Neural progenitor cell (in vitro differentiated cells): ENCODE measurements at places on chromosomes 7 and 10. TPM values are rescaled to one million over a fixed set of nuclear protein-coding genes. Genes with fewer than 3 reads are reported as not detected.

CRYGN gene
- total RNA-seq: 1.1 TPM in 1 of 2 replicates, not detected in the other

NCF1 gene
- total RNA-seq: not detected in 2 replicates

MSMB gene
- not detected in 2 replicates for total RNA-seq

OR2A1 gene
- not detected in 2 replicates for total RNA-seq

DNA sequence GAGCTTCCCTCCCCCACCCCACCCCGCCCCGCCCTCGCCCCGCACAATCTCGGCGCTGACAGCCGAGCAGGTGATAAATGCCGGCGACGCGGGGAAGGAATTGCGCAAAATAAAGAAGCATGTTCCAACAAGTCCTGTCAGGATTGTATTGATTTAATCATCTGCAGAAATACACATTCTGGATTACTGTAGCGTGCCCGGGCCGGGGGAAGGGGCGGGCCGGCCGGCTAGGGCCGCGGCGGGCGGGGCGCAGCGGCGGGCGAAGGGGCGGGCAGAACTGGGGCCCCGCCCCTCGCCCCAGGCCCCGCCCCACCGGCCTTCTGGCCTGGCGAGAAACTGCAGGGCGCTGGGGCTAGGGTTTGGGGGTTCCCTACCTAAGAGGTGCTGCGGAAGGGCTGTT, 88.9 kb upstream of the PAX2 start:
- peak; percentile 72 for DNase-seq

- no peak for DNase-seq
These were observed 110.1 kb downstream of the JMJD1C start for GRCh38 chr10:63355682-63356081.

DNA sequence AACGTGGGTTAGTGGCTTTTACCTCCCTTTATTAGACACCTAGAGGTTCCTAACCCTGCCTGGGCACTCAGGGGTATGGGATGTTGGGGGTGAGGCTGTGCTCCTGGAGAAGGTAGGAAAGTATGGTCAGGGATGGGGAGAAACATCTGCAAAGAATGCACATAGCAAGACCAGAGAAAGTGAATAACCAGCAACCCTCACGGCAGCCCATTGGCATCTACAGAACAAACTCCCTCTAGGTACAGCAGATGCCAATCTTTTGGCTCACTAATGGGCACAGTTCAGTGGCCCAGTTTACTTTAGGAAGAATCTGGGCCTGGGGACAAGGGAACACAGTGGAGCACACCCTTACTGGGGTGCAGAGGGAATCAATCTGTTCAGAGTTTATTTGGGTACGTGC, 143.9 kb downstream of the JAZF1 start:
- DNase-seq: no peak

FBXL13 gene
- total RNA-seq: 4.3 and 8.2 TPM in 2 replicates

GRCh38 chr10:68954904-68955303, 1.1 kb upstream of the DDX21 start:
- no peak for DNase-seq

OR6V1 gene
- not detected in 2 replicates for total RNA-seq

DNA sequence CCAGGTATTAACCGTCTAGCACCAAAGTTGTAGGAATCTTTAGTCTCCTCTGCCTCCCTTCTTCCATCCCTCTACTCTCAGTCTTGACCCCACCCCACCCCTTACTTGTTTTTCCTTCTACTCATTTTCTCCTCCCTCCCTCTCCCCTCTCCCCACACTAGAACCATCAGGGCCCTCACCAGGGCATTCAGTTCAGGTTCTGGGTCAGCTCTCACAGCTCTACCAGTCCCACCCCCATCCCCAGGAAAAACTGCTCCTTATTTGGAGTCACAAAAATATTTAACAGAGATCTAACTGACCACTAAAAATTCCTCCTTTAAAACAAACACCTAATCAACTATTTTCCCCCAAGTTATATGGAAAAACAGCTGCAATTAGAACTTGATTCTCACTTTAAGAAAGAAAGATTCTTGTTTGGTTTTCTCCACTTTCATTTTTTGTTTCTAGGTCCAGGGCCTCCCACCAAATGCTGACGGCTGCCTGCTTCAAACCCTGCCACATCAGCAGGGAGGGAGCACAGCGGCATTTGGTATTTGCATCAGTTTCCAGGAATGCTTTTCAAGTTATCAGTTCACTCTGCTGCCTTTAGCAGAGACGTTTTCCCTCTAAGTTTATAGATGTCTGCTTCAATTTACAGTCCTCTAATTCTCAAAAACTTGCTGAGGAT, 2.8 kb upstream of the COL1A2 start:
- DNase-seq: peak; percentile 49

DOCK1 gene
- total RNA-seq: 67.0 and 72.6 TPM in 2 replicates

DNA sequence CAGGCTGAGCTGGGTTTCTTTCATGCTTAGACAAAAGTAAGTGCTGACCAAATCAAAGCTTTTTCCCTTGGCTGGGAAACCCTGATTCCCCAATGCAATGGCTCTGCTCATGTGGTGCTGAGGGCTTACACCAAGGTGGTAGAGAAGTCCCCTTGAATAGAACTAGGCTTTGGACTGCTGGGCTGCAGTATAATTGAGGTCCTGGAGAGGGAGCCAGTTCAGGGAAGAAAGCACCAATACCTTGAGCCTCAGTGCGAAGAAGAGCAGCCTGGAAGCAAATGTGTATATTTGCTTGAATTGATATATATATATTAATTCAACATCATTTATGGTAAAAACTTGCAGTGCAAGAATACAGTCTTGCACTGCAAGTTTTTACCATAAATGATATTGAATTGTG, 391.1 kb downstream of the RPS24 start:
- DNase-seq: peak; percentile 23

VWDE gene
- 9.8 and 10.5 TPM in 2 replicates for total RNA-seq

DNA sequence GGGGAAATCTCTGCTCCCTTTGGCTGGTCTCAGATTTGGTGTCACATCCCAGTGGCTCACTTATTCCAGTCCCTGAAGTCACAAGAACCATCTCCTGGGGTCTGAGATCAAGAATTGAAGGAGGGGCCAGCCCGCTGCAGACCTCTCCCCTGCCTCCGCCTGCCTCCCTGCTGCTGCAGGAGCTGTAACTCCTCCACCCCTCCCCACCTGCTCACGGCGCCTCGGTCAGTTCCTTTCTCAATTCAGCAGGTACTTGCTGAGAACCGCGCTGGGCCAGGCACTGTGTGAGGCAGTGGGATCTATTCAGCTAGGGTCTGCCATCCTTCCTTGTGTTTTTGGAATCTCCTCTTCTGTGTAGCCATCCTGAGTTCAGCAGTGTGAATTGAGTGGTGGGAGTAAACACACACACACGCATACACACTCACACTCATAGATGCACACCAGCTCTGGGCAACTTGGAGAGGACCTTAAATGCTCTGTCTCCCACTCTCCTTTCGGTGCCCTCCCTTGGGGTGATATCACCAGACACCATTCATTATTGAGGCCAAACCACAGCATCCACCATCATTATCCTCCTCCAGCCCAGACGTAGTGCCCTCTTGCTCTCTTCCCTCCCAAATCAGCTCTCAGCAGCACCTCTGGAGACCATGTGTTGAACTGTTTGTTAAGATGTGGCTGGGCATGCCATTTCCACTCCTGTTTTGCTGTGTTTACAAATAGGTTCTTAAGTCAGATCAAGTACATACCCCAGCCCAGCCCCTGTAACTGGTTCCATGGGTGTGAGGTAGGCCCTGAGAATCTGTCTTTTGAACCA, 22.0 kb upstream of the ANKRD2 start:
- DNase-seq: peak; percentile 48

GRCh38 chr10:131964298-131964697, 17.4 kb downstream of the BNIP3 start:
- DNase-seq: no peak

SLC39A12 gene
- total RNA-seq: 0.22 TPM in 1 of 2 replicates, not detected in the other

SEC61G gene
- total RNA-seq: 516 and 966 TPM in 2 replicates

TIAL1 gene
- total RNA-seq: 130 and 166 TPM in 2 replicates

HMX2 gene
- total RNA-seq: 0.15 and 0.21 TPM in 2 replicates

PTPRN2 gene
- 3.0 and 4.9 TPM in 2 replicates for total RNA-seq

- no peak for DNase-seq
These were observed 69.0 kb upstream of the WNT16 start for GRCh38 chr7:121259826-121260225.

IL15RA gene
- not detected in 2 replicates for total RNA-seq

- DNase-seq: peak; percentile 80
These were observed at the start of gene MEST for GRCh38 chr7:130491841-130492522. Gene MEST, plus strand, starts transcription at chr7:130492085. Its CDS starts 229 bp downstream, at chr7:130492314.

DNA sequence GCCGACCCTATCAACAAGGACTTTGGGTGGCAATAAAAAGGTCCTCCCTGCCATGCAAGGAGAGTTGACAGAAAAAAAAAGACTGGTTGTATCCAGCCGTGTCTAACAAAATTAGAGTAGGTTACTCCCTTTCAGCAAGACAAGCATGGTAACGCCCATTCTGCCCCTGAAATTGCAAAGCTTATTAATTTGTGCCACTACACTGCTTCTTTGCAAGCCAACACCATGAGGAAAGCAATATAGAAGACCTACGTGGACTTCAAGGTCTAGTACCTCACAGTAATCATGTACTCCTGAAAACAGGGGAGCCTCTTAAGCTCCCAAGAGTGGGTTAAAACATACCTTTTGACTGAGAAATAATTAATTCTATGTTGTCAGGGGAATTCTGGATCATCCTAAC, 90.3 kb downstream of the FRMPD2 start:
- DNase-seq: no peak

PDE6C gene
- total RNA-seq: not detected in 2 replicates

NPSR1 gene
- not detected in 2 replicates for total RNA-seq

DNA sequence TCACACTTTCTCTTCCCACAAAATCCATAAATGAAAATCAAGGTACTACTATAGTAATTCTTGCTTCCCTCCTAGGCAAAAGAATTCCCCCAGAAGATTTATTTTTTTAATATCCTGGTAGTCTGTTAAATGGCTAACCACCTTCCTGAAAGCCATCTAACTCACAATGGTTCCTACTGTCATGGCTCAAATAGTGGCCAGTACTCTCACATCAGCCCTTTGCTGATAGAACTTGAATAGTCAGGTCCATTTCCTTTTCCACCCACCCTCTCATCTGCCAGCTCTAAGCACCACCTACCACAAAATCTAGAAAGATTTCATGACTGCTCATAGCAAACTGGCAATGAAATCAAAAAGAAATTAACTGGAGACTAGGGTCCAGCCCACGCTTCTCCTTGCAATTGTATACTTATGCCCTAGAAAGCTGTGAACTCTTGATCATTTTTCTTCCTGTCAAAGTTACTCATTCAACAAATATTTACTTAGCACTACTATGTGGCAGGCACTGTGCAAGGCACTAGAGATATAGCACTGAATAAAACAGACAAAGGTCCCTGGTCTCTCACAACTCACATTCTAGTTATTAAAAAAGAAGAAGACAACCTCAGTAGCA, 60.4 kb downstream of the ARMH3 start:
- no peak for DNase-seq

- DNase-seq: no peak
These were observed 2.8 kb downstream of the FAM20C start for GRCh38 chr7:195010-195829.

GRCh38 chr7:24609059-24609458, 35.8 kb downstream of the PALS2 start:
- no peak for DNase-seq

DNA sequence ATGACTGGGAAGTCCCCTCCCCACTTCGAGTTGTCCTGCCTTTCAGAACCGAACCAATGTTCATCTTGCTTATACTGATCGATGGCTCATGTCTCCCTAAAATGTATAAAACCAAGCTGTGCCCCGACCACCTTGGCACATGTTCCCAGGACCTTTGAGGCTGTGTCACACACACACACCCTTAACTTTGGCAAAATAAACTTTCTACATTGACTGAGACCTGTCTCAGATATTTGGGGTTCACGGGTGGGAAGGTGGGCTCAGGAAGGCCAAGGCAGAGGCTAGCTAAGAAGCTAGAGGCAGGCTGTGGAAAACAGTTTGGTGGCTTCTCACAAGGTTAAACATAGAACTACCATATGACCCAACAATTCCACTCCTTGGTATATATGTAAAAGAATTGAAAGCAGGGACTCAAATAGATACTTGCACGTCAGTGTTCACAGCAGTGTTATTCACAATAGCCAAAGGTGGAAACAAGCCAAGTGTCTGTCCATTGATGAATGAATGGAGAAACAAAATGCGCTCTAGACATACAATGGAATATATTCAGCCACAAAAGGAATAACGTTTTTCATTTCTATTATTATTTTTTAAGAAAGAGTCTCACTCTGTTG, 15.4 kb downstream of the PRF1 start:
- no peak for DNase-seq

GRCh38 chr10:79382491-79382941, 35.2 kb downstream of the PPIF start:
- no peak for DNase-seq

- DNase-seq: no peak
These were observed 35.1 kb downstream of the EGFR start for GRCh38 chr7:55053651-55054571.

- DNase-seq: no peak
These were observed 108.7 kb downstream of the DOCK1 start for GRCh38 chr10:127013691-127014473.

DNA sequence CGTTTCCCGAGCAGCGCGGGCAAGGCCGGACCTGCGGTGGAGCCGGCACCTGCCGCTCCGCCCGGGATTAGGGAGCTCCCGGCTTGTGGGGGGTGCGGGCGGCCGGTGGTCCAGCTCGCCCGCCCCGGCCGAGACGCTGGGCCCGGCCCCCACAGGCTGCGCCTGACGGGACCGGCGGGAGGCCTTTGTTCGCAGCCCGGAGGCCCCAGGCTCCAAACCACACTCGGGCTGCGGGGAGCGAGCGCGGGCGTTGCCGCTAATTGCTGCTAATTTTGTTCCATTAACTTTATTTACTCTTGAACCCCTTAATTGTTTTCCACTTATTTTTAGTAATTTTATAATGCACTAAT, 9.6 kb downstream of the UNCX start:
- DNase-seq: peak; percentile 88

GRCh38 chr10:90227217-90227656, 525.8 kb downstream of the KIF20B start:
- DNase-seq: no peak

HTR5A gene
- total RNA-seq: not detected in 2 replicates

C7orf57 gene
- not detected in 2 replicates for total RNA-seq

ARHGEF5 gene
- 3.7 and 6.4 TPM in 2 replicates for total RNA-seq

HDAC9 gene
- 16.0 and 28.6 TPM in 2 replicates for total RNA-seq

- no peak for DNase-seq
These were observed 22.7 kb downstream of the ELFN1 start for GRCh38 chr7:1692515-1693418.

DNA sequence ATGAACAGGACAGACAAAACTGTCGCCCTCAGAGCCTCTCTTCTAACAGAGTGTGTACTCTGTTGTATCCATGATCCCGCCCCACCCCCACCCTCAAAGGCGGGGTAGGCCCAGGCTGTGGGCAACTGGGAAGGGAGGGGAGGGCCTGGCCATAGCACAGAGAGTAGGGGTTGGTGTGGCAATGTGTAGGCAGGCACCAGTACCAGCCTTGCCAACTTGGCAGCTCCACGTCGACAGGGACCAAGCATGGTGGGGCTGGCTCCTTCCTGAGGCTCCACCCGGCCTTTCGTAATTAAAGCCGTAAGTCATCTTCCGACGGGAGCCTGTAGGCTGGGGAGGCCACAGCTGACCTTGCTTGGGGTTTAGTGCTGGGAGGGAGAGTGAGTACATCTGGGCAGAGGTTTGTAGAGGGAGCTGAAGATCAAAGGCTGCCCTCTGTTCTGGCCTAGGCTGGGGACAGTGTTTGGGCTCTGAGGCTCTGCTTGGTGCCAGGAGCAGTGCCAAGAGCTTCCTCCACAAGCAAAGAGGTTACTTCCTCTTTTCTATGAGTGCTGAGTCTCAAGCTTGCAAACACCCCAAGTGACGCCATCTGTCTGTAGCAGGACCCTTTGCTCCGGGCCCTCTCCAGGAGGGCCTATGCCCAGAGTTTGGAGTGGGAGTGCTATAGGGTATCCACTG, 121.6 kb downstream of the C10orf105 start:
- no peak for DNase-seq

PPP1R17 gene
- 0.09 TPM in 1 of 2 replicates, not detected in the other for total RNA-seq

TMEM184A gene
- total RNA-seq: 0.17 and 0.22 TPM in 2 replicates

GRCh38 chr7:69882269-69882668, 284.0 kb downstream of the AUTS2 start:
- no peak for DNase-seq

IL6 gene
- not detected in 2 replicates for total RNA-seq
